ENCODE measurements at places on chromosomes 16 and 17.

DNA sequence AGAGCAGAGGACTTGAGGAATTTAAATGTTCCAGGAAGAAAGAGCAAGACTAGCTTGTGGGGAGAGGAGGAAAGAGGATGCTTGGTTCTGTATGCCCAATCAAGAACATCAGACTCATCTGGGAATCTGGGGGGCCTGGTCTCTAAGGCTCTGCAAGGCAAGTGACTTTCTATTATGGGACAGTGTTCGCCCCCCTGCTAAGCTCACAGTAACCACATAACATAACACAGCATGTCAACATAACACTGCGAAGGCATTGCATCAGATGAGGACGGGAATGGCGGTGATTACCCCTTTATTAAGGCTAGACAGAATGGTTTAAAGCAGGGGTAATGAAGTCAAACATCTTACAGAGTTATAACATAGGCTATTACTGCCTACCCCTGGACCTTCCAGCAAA lies 176.6 kb upstream of the IRX6 start:
- no peak for DNase-seq

GRCh38 chr16:52470585-52470984 lies 76.4 kb downstream of the TOX3 start:
- DNase-seq = no peak

DNA sequence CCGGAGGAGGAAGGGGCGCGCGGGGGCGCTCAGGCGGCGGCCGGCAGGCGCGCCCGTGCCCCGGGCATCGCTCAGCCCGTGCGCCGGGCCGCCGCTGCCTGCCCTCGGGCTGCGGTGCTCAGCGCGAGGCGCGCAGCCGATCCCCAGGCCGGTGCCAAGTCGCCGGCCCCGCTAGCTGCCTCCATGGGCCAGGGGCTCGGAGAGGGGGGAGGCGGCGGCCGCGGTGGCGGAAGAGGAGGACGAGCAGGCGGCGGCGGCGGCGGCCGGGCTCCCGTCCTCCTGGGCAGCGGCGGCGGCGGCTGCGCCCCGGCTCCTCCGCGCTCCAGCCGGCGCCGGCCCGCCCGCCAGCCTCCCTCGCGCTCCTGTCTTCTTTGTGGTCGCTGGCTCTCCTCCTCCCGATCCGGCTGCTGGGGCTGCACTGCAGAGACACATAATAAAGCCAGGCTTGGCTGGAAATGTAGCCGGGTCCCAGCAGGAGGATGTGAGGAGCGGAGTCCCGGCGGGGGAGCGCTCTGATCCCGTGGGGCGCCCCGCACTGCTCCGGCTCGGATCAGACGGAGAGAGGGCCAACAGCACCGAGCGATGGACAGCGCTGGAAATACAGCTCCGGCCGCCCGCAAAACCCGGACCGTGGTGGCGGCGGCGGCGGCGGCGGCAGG lies 889 bp upstream of the ZNF423 start:
- DNase-seq = peak; percentile 9

- no peak for DNase-seq
Observed at GRCh38 chr17:1111599-1112443, 68.0 kb downstream of the ABR start.

DNA sequence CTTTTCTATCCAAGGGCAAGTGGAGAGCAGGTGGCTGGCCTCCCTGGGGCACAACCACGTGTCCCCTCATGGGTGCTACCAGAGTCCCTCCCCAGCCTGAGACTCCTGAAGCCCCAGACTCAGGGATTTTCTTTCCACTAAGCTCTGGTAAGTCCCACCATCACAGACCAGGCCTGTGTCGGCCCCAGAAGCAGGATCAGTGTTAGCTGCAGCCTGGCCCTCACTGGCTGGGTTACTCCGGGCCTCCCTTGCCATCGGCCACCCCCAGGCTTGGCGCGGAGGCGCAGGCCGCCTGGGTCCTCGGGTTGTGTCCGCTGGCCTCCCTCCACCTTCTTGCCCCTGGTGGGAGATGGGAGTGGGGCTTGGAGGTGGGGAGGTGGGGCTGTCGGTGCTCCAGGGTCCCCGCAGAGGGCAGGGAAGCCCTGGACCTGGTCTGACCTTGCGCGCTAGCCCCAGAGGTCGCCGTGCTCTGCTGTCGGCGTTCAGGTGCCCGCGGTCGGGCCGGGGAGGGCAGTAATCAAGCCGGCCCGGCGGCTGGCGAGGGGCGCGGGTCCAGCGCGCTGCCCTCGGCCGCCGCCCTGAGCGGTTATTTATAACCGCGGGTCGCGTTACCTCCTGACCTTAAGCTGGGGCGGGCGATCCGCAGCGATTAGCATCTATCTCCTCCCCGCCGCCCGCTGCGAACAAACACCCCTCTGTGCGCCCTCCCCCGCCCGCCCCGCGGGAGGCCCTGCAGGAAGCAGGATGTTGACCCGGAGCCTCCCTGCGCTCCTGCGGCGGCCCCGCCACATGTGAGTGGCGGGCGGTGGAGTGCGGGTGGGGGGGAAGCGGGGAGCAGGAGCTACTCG lies 78.1 kb upstream of the TOB1 start:
- no peak for DNase-seq

DNA sequence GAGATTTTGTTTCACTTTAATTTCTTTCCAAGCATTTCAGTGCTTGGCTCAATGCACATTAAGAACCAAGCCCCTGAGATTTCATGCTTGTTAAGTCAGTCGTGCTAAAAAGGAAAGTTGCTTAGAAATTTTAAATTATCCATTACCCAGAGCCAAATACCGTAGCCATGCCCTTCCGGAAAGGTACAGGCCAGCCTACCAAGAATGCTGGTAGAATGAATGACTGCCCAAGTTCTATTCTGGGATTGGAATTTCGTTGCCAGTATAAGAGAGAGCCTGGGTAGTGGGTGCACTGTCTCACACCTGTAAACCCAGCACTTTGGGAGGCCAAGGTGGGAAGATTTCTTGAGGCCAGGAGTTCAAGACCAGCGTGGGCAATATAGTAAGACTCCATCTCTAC lies 194.0 kb downstream of the KATNIP start:
- no peak for DNase-seq

GRCh38 chr17:4235372-4236279 lies 28.2 kb downstream of the ANKFY1 start:
- no peak for DNase-seq

- no peak for DNase-seq
Observed at GRCh38 chr16:19137201-19138128, 23.7 kb downstream of the ITPRIPL2 start.

- no peak for DNase-seq
Observed at GRCh38 chr17:44601973-44602372, 44.7 kb downstream of the FZD2 start.

GRCh38 chr17:43679401-43679800 lies 17.7 kb upstream of the MEOX1 start:
- DNase-seq = no peak

DNA sequence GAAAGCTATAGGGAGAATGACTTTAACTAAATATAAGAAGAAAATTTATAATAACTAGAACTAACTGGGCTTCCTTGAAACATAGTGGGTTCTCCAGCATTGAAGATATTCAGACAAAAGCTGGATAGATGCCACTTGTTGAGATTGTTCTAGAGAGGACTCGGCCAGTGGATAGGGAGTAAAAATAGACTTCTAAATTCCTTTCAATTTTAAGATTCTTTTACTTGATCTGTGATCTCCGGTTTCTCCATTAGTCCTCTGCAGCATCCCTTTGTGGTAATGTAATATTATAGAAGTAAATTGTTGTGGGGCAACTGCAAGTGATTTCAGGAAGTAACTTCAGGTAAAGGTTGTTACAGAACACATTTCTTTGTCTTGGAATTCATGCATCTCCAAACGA lies 10.3 kb upstream of the RARA start:
- no peak for DNase-seq

DNA sequence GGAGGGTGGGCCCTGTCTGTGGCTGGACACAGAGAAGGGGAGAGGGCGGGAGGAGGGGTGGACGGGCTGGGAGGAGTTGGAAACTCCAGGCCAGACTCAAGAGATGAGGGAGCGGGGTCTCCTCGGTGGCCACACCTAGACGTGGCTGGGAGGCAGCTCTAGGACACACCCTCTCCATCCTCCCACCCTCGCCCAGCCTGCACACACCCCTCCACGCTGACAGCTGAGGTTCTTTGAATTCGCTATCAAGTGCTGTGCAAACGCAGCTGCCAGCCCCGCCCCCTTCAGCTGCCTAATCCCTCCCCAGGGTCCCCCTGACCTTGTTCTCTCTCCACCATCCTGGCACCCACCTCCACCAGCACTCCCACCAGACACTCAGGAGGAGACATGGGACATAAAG lies 48.7 kb downstream of the DNAH17 start:
- no peak for DNase-seq

- no peak for DNase-seq
Observed at GRCh38 chr17:44623070-44623725, 33.1 kb upstream of the MEIOC start.

GRCh38 chr17:2959371-2960130 lies 103.9 kb downstream of the OR1D5 start:
- no peak for DNase-seq

GRCh38 chr17:7437950-7438614 lies 1.2 kb upstream of the FGF11 start:
- no peak for DNase-seq

DNA sequence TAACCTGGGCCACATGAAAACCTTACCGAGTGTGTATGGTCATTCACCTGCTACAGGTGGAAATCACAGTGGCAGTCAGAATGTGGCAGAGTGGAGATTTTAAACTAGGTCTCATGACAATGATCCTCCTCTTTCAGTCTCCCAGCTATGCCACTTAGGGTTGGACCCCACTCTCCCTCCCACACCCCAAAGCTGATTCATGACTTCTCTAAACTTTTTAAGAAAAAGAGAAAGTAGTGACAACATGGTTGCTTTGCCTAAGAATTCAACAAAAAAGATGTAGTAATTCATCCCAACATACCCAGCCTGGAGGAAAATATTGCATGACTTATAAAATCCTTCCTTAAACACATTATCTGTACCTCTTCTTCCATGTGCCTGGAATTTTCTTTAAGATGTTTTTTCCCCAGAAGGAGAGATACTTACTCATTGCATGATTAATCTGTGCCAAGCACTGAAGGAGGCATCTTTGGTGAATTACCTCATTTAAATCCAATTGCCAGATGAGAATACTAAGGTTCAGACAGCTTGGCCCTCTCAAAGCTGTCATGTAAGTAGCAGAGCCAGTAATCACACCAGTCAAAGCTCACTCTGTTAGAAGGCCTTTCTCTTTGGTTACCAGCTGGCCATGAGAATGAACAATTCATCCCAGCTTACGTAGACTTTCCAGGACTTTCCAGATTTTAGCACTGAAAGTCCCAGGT lies 119.9 kb downstream of the COPRS start:
- DNase-seq = no peak

GRCh38 chr16:88965826-88966480 lies 11.1 kb downstream of the CBFA2T3 start:
- no peak for DNase-seq

- no peak for DNase-seq
Observed at GRCh38 chr16:56257666-56258342, 66.5 kb downstream of the GNAO1 start.

- no peak for DNase-seq
Observed at GRCh38 chr17:13631529-13631928, 29.8 kb upstream of the HS3ST3A1 start.

- DNase-seq = no peak
Observed at GRCh38 chr17:51200295-51200694, 34.1 kb downstream of the NME2 start.

DNA sequence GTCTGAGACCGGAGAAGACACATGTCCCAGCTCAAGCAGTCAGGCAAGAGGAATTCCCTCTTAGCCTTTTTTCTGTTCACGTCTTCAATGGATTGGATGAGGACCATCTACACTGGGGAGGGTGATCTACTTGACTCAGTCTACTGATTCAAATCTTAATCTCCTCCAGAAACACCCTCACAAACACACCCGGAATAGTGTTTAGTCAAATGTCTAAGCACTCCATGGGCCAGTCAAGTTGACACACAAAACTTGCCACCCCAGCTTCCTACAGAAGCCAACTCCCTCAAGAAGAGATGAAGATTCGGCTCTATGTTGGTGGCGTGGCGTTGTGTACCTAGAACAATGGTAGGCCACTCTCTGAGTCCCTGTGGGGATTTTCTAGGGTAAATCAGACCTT lies 22.5 kb upstream of the NKD1 start:
- no peak for DNase-seq

- DNase-seq = no peak
Observed at GRCh38 chr17:27793168-27793905, 7.0 kb downstream of the NOS2 start.

GRCh38 chr17:65121916-65122806 lies 15.0 kb upstream of the RGS9 start:
- DNase-seq = no peak

DNA sequence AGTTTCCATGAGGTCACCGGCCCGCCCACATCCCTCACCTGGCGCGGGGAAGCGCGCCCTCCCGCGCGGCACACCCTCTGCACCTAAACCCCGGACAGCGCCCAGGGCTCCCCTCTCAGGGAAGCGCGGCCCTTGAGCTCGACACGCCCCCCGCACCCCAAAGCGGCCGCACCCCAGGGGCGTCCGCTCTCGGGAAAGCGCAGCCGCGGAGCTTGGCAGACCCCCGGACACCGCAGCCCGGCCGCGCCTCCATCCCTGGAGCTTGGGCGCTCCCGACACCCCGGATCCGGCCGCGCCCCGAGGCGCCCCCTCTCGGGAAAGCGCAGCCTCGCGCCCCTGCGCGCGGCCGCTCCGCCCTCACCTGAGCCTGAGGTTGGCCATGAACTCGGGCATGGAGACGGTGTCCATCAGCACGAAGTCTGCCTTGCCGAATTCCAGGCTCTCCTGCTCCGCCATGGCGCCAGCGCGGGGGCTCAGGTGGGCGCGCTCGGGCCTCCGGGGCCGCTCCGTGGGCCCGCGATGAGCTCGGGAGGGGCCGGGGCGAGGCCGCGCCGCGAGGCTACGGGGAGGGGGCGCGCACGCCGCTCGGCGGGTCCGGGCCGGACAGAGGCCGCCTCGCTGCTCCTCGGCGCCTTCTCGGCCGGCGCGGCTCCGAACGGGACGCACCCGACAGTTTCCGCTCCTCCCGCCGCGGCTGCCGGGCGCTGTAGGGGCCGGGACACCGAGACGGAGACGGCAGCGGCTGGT lies at the start of gene MYO1D:
MYO1D (minus strand) TSS at position 708 of the 747 bp plus-strand sequence; CDS start at position 456, 252 bp downstream.
- no peak for DNase-seq

DNA sequence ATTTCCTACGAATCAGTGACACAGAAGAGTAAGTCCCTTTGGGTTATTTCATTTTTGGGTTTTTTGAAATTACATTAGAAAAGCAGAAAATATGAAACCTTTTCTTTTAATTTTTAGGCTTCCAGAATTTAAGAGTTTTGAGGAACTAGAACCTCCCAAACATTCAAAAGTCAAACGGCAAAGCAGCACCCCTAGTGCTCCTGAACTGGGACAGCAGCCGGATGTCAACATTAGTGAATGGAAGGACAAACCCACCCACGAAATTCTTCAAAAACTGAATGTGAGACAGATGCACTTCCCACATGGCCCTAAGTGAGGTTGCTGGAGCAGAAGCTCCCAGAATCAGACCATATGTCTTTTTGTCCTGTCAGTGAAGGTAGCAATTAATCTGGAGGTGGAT lies 199.4 kb downstream of the PHKB start:
- no peak for DNase-seq

DNA sequence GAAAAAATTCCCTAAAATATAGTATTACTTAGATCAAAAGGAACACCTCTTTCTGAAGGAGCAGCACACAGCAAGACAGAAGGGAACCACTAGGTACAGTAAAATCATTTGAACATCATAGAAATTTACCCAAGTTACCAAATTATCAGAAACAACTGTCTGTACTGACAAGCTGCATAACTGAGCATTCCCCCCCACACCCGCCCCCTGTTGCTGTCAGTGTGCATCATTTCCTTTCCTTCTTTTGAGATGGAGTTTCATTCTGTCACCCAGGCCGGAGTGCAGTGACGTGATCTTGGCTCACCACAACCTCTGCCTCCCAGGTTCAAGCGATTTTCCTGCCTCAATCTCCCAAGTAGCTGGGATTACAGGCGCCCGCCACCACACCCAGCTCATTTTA lies 120.7 kb downstream of the TRIM37 start:
- no peak for DNase-seq

Data from AG04449 (cell line).